GM03348 (cell line): ENCODE measurements at places on chromosomes 4 and X.
A peak's percentile ranks its signal among the peaks of the same experiment; 100 is the strongest.

DNA sequence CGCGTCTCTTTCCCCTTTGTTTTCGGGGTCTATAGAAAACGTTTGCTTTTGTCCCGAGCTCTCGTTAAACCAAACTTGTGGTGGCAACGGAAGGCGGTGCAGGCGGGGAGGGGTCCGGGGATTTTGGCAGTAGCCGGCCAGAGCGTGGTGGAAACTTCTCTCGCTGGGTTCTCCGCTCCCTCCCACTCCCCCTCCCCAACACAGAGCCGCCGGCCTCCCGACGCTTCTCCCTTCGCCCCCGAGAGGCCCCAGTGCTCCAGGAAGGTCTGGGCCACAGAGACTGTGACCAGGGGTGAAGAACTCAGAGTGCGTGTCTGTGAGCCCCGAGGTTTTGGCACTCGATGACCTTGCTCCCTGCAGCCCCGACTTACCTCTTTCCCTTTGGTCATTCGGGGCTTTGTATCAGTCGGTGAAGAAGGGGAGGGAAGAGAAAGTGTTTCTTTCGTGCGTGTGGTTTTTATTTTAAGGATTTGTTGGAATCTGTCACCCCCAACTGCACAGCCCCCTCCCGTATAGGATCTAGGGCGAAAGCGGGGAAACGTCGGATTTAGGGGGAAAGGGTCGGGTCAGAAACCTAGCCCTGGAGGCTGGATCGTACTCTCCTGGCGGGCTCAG lies 9.0 kb upstream of the BCOR start:
- DNase-seq = no peak

GRCh38 chr4:55367084-55367722 lies 21.2 kb downstream of the SRD5A3 start:
- DNase-seq = no peak

GRCh38 chr4:47010347-47010911 lies 17.0 kb upstream of the GABRA4 start:
- no peak for DNase-seq

DNA sequence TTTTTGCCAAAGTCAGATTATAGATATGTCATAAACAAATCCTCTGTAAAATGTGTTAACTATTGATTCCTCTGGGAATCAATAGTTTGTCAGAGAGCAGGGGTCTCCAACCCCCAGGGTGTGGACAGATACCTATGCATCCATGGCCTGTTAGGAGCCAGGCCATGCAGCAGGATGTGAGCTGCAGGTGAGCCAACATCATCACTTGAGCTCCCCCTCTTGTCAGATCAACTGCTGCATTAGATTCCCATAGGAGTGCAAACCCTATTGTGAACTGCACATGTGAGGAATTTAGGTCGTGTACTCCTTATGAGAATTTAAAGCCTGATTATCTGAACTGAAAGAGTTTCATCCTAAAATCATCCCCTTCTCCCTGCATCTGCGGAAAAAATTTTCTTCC lies 1365.4 kb downstream of the ARAP2 start:
- DNase-seq = no peak

DNA sequence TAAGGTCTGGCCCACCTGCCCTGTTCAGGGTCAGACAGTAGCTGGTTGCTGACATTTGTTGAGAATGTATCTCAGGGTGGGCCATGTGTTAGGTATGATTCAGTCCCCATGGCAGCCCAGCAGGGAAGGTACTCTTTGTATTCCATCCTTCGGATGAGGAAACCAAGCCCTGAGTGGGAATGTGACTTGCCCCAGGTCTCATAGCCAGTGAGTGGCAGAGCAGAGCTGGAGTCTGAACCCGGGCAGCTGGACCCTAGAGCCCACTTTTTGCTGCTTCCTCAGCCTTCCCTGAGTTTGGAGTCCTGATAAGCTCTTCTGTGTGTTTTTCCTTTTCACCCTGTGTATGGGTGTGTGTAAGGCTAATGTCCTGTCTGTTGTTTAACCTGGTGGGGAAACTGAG lies 21.6 kb upstream of the UBA1 start:
- DNase-seq = no peak

GRCh38 chrX:23548164-23548563 lies 119.1 kb upstream of the PRDX4 start:
- DNase-seq = no peak

- DNase-seq = peak; percentile 26
Observed at GRCh38 chrX:19602866-19603622, 87.7 kb upstream of the MAP3K15 start.

DNA sequence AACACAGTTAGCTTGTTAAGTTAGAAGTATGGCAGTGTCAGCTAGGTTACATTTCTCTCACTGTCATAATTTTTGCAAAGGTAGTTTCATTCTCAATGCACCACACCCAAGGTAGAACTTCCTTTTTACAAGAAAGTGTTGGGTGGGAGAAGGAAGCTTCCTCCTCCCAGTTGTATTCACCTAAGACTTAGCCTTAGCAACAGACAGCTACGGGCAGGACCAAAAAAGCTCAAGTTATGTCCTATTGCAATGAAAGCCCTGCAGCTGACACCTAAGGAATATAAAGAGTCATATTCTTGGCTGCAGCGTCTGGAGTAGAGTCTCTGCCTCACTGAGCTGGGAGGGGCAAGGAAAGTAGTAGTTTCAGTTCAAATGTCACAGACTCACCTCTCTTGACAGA lies 25.1 kb upstream of the PRDM8 start:
- no peak for DNase-seq

DNA sequence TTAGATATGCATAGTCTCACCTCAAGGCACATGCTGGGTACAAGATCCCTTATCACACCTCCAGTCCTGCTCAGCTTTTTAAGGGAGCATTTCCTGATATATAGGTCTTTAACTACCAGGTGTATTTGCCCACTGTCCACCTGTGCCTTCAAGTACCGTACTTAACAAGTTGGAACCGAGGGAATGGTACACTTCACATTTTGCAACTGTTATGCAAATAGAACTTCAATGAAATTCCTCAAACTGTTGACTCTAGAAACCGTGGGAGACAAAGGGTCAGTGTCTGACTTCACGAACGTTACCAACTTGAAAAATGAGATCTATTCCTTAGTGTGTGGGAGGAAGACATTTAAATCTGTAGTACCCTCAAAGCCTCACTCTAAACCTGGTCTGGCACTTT lies 5.2 kb downstream of the TRIM2 start:
- DNase-seq = no peak

- no peak for DNase-seq
Observed at GRCh38 chr4:99749445-99750391, 66.9 kb upstream of the DAPP1 start.

GRCh38 chr4:4575284-4576211 lies 33.7 kb upstream of the STX18 start:
- peak; percentile 82 for DNase-seq

GRCh38 chr4:30538794-30539193 lies 181.4 kb upstream of the PCDH7 start:
- no peak for DNase-seq

DNA sequence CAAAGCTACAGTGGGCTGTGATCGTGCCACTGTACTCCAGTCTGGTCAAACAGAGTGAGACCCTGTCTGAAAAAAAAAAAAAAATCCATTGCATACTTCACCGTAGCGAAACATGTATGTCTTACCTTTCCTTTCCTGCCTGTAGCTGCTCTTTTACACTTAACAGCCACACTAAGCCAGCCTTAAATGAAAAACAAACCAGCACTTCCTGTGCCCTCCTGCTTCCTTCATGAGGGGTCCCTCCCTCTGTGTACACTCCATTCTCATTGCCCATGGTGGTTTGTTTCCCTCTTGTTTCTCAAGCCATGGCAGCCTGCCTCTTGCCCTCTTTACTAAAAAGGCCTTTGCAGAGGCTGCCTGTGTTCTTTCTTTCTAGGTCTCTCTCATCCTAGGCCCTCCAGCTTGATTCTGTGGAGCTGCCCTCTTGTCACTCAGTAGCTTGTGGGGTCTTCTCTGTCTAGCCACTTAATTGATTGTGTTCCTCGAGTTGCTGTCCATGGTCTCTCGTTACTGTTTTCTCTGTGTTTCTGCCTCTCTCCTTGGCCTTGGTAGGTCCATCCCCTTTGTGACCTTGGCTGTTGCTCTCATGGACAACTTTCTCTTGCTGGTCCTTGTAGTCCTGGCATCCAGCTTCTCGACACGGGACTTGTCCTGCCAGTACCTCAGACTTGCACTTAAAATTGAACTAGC lies 52.1 kb upstream of the MSANTD1 start:
- no peak for DNase-seq

DNA sequence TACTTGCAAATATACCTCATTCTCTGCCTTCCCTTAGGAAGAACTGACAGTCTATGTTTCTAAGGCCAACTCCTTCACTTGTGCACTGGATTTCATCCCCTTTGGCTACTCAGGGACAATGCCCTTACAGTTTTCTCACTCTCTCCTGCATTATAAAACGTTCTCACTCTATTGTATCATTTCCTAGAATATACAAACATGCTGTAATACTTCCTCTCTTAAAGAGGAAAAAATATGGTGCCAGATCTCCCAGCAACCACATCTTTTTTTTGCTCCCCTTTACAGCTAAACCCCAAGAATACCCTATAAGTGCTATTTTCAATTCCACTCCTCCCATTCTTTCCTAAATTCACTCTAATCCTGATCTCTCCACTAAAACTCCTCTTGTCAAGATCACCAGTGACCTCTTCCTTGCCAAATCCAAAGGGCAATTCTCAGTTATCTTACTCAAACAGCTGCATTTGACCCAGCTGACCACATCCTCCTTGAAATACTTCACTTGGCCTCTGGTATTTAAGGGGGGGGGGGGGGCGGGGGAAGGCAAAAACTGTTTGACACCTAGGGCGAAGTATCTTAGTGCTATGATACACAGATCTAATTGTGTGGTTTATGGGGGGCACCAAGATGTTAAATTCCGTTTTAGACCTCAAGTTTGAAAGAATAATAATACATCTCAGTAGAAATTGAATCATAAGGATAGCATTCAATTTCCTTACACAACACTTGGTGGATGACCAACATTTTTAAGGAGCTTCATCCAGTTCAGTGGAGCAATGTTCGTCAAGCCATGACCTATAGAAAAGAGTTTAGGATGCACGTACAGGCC lies 1.6 kb downstream of the RCHY1 start:
- peak; percentile 5 for DNase-seq

DNA sequence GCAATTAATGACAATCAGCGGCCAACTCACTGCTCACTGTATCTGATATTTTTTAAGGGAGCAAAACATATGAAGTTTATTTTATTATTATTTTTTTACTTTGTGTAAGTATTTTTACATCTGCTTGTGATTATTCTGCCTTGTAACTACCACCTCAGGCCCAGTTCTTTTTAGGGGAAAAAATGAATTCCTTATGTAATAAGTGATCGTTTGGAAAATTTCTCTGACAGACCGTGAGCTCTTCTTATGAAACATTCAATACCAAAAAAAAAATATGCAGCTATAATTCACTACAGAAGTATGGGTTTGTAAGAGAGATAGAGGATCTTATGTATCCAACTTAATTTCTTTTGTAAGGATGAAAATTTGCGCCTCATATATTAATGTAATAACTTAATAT lies 33.5 kb upstream of the STOX2 start:
- DNase-seq = no peak

- DNase-seq = no peak
Observed at GRCh38 chr4:32988165-32988811, 2268.1 kb downstream of the PCDH7 start.

DNA sequence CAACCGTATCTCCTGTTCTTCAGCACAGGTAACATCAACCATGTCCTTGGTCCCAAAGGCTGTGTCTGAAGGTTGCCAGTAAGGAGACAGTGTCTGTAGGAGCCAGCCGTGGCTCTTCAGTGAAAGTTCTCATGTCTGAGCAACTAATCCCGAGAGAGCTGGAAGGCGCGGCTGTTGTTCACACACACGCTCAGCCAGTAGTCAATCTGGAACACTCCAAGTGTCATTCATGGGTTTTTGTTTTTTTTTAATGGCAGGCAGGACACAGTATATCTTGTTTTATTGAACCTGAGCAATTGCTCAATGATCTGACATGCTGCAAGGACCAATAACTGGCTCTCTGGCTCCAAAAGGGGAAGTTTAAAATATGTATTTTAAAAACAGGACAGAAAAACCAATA lies 48.4 kb upstream of the MAP3K15 start:
- no peak for DNase-seq

DNA sequence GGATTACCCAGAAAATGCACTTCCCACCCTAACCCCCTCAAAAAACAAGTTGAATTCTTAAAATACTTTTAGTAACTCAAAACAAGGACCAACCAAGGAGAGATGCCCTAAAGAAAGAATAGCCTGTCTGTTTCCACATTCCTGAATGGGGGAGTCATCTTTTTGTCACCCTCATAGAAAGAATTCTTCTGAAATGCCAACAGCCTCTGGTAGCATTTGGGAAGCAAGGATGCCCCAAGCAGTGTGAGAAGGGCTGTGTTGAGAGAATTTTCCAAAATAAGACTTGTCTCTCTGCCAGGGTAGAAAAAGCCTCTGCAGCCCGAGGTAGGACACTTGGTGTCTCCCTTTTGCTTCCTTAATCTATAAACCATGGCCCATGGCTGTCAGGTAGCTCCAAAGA lies 173.1 kb upstream of the VCX3A start:
- no peak for DNase-seq

DNA sequence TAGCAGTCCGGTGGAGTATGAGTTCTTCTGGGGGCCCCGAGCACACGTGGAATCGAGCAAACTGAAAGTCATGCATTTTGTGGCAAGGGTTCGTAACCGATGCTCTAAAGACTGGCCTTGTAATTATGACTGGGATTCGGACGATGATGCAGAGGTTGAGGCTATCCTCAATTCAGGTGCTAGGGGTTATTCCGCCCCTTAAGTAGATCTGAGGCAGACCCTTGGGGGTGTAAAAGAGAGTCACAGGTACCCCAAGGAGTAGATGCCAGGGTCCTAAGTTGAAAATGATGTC lies 852 bp downstream of the MAGEH1 start:
- DNase-seq = no peak

DNA sequence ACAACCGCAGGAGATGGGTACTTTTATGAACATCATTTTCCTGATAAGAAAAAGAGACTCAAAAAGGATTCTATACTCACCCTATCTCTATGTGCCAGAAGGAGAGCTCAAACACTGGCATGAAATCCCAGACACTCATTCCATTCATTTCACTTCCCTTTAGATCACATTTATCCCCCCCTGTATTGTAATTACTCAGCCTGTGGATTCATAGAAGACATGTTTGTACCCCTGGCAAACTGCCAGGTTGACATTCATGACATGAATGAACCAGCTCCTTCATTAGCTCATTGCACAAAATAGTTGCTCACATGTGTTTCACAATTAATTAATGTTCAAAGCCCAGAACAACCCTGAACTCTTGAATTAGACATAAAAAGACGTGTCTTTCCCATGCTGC lies 4.9 kb downstream of the SMR3A start:
- DNase-seq = no peak

DNA sequence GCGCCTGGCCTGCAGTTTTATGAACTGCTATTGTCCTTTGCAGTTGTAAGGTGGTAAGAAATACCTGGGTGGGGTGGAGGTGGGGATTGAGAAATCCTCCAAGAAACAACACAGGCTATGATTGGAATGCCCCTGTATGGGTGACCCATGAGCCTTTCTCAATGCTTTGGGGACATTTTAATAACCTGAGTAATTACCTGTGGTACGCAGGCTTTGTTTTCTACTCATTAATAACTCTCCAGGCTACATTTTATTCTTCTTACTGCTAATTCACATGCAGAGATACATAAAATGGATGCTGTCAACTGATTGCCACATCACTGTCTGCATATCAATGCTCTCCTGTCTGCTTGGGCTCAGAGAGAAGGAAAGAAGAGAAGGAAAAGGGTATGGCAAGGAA lies 41.8 kb downstream of the PHEX start:
- no peak for DNase-seq
